ENCODE measurements at places on chromosomes 16 and 17.

GRCh38 chr17:49403514-49404289 lies 11.0 kb downstream of the PHB1 start:
- DNase-seq: no peak

- no peak for DNase-seq
Measured at GRCh38 chr16:81702506-81702905, 76.6 kb upstream of the PLCG2 start.

GRCh38 chr16:24610416-24610755 lies 71.0 kb downstream of the RBBP6 start:
- peak; percentile 48 for DNase-seq

DNA sequence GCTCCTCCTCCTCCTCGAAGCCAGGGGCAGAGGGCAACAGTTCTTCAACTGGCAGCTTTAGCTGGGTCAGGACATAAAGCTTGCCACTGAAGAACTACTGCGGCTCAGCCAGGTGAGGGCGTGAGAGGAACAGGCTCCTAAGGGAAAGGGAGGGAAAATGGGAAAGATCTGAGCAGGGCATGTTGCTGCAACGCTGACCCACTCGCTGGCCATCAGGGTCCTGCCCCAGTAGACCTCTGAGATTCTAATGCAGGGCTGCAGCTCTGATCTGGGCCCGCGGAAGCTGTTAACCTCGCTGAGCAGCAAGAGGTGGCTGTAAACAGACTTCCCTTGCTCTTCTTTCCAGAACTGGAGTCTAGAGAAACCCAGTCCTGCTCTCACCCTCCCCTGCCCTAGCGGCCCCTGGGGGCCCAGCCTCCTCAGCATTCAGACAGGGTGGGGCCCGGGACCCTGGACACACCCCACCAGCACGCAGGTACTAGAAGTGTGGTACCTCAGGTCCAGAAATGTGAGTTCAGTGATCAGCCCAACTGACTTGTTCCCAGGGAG lies 3.8 kb upstream of the TLCD2 start:
- peak; percentile 7 for DNase-seq

DNA sequence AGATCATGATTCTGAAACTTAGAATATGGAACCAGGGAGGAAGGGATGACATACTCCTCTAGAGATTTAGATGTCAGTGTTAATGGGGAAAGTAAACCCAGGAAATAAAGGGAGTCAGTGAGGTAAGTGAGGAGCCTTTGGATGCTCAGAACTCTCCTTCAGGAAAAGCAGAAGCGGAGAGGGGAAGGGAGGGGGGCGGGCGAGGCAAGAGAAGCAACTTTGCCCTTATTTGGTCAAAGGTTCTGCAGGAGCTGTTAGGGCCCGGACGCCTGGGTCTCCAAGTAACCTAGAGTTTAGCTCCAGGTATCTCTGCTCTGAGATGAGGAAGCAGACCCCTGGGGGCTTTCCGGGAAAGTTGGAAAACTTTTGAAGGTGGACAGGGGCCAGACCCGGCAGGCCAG lies 1.3 kb downstream of the PFN1 start:
- DNase-seq: no peak

Measured in NCI-H2227 treated with DMSO at 0.1 percent for 48 hours (cell line).